ENCODE measurements at places on chromosomes 13 and 19.

- no peaks in the 10 kb centered on the region for H3K36me3 ChIP-seq
- no peaks in the 10 kb centered on the region for H3K4me1 ChIP-seq
- DNase-seq: no peak
- no peaks in the 10 kb centered on the region for H3K27me3 ChIP-seq
- H3K27ac ChIP-seq: no peak overlapping the region
These were observed 116.7 kb downstream of the KLF12 start for GRCh38 chr13:74017301-74018061.

GRCh38 chr13:109366525-109366924, 419.9 kb downstream of the IRS2 start:
- no peaks in the 10 kb centered on the region for H3K36me3 ChIP-seq
- DNase-seq: no peak

GRCh38 chr19:2164020-2164998, 576 bp downstream of the DOT1L start:
- H3K36me3 ChIP-seq: no peaks in the 10 kb centered on the region
- H3K27me3 ChIP-seq: no peaks in the 10 kb centered on the region
- H3K4me1 ChIP-seq: no peaks in the 10 kb centered on the region

DNA sequence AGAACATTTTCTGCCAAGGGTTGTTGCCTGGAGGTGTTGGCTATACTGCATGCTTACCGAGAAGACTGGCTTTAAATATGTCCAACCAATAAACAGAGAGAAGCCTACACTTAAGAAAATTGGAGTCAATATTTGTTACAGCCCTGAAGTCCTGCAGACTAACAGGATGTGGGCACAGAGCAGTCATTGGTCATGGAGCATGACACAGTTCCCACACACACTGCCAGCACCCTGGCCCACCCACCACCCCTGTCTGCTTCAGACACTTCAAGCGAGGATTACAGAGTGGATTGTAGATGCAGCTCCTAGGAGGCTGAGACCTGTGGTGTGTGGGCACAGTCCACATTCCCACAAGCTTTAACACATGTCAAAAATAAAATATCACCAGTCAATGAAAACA, 21.0 kb upstream of the SERP2 start:
- H3K36me3 ChIP-seq: no peaks in the 10 kb centered on the region
- DNase-seq: no peak
- H3K27me3 ChIP-seq: no peaks in the 10 kb centered on the region
- H3K4me3 ChIP-seq: no peak overlapping the region
- H3K4me1 ChIP-seq: peaks cover 12% of the 10 kb centered on the region
- no peak overlapping the region for H3K27ac ChIP-seq

- no peaks in the 10 kb centered on the region for H3K27me3 ChIP-seq
- H3K27ac ChIP-seq: no peak overlapping the region
- no peak for DNase-seq
- H3K4me1 ChIP-seq: no peaks in the 10 kb centered on the region
- H3K36me3 ChIP-seq: no peaks in the 10 kb centered on the region
- no peak overlapping the region for H3K4me3 ChIP-seq
These were observed 1074.3 kb upstream of the SLC10A2 start for GRCh38 chr13:104140552-104140951.

DNA sequence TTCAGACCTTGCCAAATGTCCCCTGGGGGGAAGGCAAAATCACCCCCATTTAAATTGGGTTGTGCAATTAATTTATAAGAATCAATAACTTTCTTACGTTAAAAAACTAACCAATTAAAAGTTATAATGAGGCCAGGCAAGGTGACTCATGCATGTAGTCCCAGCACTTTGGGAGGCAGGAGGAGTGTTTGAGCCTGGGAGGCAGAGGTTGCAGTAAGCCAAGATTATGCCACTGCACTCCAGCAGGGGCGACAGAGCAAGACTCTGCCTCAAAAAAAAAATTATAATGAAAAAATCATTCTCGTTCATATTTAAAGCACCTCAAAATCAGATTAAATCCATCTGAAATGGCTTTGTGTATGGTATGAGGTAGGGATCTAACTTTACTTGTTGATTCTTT, 18.4 kb upstream of the SIGLEC14 start:
- no peak overlapping the region for H3K4me3 ChIP-seq
- no peaks in the 10 kb centered on the region for H3K4me1 ChIP-seq
- DNase-seq: no peak
- H3K27ac ChIP-seq: no peak overlapping the region
- H3K36me3 ChIP-seq: no peaks in the 10 kb centered on the region
- H3K27me3 ChIP-seq: no peaks in the 10 kb centered on the region

DNA sequence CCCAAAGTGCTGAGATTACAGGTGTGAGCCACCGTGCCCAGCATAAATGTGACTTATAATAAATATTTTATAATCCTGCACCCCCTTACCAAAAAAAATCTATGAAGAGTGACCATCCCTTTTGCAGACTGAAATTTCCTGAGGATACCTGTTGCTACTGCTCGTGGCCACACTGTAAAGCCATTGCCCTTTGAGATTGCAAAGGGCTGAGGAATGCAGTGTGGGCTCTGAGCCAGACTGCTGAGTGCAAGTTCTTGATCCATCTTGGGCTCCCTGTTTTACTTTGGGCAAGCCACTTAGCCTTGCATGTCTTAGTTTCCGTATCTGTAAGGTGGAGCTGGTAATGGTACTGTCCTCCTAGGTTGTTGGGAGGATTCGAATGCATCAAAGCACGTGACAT, 23.4 kb downstream of the SIPA1L3 start:
- no peak for DNase-seq
- H3K4me3 ChIP-seq: no peak overlapping the region
- H3K36me3 ChIP-seq: no peaks in the 10 kb centered on the region

GRCh38 chr19:32287086-32287485, 58.3 kb upstream of the ZNF507 start:
- H3K36me3 ChIP-seq: no peaks in the 10 kb centered on the region
- DNase-seq: peak; percentile 11
- H3K27ac ChIP-seq: no peak overlapping the region
- H3K4me1 ChIP-seq: no peaks in the 10 kb centered on the region

- no peaks in the 10 kb centered on the region for H3K4me1 ChIP-seq
- H3K4me3 ChIP-seq: no peak overlapping the region
- H3K27ac ChIP-seq: no peak overlapping the region
These were observed 69.3 kb upstream of the HMGB1 start for GRCh38 chr13:30535046-30535445.

- no peak overlapping the region for H3K27ac ChIP-seq
- no peak overlapping the region for H3K4me3 ChIP-seq
- H3K36me3 ChIP-seq: peaks cover 44% of the 10 kb centered on the region
- H3K4me1 ChIP-seq: no peaks in the 10 kb centered on the region
- H3K27me3 ChIP-seq: no peaks in the 10 kb centered on the region
These were observed 55.5 kb upstream of the LDLR start for GRCh38 chr19:11033763-11034162.

- H3K4me1 ChIP-seq: no peaks in the 10 kb centered on the region
- DNase-seq: no peak
- no peak overlapping the region for H3K4me3 ChIP-seq
- H3K27me3 ChIP-seq: no peaks in the 10 kb centered on the region
- no peak overlapping the region for H3K27ac ChIP-seq
These were observed 176.2 kb downstream of the RFC3 start for GRCh38 chr13:33994198-33994597.

DNA sequence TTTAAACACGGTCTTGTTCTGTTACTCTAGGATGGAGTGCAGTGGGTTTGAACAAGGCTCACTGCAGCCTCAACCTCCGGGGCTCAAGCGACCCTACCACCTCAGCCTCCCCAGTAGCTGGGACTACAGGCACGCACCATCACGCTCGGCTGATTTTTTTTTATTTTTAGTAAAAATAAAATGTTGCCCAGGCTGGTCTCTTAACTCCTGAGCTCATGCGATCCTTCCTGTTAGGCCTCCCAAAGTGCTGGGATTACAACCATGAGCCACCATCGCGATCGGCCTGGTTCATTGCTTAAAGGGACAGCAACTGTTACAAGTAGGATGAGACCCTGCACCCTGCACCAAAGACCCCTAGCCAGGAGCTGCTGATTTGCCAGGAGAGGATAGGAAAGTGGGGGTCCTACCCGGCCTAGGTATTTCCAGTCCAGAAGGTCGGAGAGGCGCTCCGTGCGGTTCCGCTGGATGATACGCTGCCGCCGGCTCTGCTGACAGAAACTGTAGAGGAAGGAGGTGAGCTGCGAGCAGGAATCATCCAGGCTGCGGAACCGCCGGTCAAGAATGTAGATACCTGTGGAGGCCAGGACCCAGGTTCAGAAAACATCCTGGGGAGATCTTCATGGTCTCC, 5.1 kb downstream of the FTL start:
- H3K36me3 ChIP-seq: peaks cover 5% of the 10 kb centered on the region
- H3K27ac ChIP-seq: no peak overlapping the region
- no peak overlapping the region for H3K4me3 ChIP-seq
- no peaks in the 10 kb centered on the region for H3K27me3 ChIP-seq

- H3K4me1 ChIP-seq: no peaks in the 10 kb centered on the region
- no peak for DNase-seq
- H3K4me3 ChIP-seq: no peak overlapping the region
- H3K36me3 ChIP-seq: no peaks in the 10 kb centered on the region
These were observed 19.6 kb downstream of the RNF6 start for GRCh38 chr13:26202365-26202972.

- no peaks in the 10 kb centered on the region for H3K36me3 ChIP-seq
- no peak overlapping the region for H3K4me3 ChIP-seq
- H3K4me1 ChIP-seq: no peaks in the 10 kb centered on the region
These were observed 49.3 kb downstream of the UFM1 start for GRCh38 chr13:38398711-38399493.

All from mesendoderm (in vitro differentiated cells).